ENCODE measurements at places on chromosomes 1 and 21.

- no peak for DNase-seq
Measured at GRCh38 chr1:70420320-70420719, 9.3 kb downstream of the CTH start.

- DNase-seq, result no peak
Measured at GRCh38 chr1:34833711-34834110, 25.8 kb downstream of the SMIM12 start.

DNA sequence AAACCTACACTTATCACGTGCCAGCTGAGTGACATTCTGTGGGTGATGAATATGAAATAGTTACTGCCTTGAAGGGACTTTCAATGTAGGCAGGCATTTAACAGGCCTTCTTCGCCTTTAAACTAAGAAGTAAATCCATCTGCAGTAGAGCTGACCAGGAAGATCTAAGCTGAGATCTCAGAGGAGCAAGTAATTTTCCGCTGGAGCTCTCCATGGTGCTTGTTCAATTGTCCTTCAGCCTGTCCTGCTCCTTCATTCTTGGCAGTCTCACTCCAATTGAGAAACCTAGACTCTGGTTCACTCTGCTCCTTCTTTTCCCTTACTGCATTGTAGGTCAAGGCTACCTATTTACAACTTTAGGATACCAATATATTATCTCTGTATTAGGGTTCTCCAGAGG lies 183.5 kb downstream of the HMCN1 start:
- no peak for DNase-seq

GRCh38 chr1:199290186-199290585 lies 651.3 kb downstream of the PTPRC start:
- no peak for DNase-seq

- DNase-seq, result no peak
Measured at GRCh38 chr1:220786337-220787068, at the start of gene MTARC1. TSS of gene MTARC1 (plus strand) at chr1:220786913. CDS start at chr1:220786945, 32 bp downstream.

DNA sequence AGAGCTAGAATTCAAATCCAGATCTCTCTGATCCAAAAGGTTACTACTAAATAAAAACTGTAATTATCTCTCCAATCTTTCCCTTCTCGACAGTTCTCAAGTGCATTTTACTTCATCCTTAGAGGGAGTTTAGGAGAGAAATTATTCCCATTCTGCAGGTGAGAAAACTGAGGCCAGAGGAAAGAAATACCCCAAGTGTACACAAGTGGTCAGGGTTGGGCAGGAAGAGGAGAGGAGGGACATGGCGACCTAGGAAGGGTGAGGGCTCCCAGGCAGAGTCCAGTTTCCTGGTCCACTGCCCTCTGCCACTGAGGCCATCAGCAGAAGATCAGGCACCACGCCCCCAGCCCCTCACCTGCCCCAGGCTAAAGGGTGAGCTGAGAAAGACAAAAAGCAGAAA lies 127.1 kb upstream of the RUNX3 start:
- DNase-seq, result no peak

DNA sequence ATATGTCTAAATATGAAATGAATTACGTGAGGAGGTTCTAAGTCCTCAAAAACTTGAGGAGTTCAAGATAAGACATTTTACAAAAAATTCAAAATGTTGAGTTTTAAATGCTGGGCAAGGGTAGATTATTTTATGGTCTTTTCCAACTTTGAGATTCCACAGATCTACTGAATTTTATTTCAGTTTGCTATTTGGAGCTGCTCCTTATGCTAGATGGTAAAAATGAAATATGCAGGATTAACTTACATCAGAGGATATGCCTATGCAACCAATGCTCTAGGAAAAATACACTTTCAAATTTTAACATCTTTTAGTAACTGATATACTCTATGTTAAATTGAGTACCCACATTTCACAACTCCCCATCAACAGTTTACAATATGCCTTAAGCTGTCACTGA lies 83.1 kb downstream of the SCMH1 start:
- DNase-seq, result no peak

GRCh38 chr1:216310776-216311175 lies 112.5 kb downstream of the USH2A start:
- DNase-seq, result no peak

- DNase-seq, result no peak
Measured at GRCh38 chr1:106613861-106614260, 442.6 kb upstream of the PRMT6 start.

DNA sequence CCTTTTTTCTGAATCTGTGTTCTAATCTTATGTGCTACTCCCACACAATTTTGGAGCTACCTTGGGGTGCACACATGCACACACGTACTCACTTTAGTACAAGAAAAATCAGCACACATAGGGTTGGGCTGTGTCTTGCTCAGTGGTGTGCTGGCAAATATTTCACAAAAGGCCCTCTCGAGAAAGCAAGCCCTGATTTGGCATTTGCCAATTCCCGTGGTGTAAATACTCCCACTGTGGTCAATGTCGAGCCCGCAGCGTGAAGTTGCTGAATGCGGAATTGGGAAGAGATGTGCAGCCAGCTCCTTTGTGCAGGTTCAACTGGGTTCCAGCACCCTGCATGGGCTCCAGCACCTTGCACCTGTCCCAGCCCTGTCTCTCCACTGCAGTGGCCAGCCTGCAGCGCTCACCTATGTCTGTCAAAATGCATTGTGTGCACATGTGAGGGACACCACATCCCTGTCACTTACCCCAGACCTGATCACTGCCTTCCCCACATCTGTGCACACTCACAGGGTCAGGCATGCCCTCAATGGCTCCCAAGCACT lies 78.4 kb upstream of the WNT4 start:
- DNase-seq, result no peak

DNA sequence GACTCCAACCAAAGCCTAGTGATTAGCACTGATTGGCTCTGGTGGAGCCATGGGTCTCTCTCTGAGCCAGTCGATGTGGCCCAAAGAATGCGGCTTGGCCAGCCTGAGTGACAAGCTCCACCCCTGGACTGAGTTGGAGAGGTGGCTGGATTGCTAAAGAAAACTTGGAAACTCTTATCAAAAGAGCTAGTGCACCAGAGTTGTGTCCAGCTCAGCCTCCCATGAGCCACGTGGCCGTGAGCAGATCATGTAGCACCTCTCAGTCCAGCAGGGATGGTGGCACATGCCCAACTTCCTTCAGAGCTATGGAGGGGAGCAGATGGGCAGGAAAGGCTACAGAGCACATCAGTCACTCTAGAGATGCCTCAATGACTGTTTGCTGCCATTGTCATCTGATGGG lies 142.8 kb upstream of the VAMP3 start:
- DNase-seq, result no peak

- no peak for DNase-seq
Measured at GRCh38 chr1:82386365-82387011, 585.8 kb downstream of the ADGRL2 start.

GRCh38 chr1:162091681-162092524 lies 22.4 kb downstream of the NOS1AP start:
- DNase-seq, result no peak

- DNase-seq, result no peak
Measured at GRCh38 chr1:159040206-159040605, 30.5 kb downstream of the IFI16 start.

DNA sequence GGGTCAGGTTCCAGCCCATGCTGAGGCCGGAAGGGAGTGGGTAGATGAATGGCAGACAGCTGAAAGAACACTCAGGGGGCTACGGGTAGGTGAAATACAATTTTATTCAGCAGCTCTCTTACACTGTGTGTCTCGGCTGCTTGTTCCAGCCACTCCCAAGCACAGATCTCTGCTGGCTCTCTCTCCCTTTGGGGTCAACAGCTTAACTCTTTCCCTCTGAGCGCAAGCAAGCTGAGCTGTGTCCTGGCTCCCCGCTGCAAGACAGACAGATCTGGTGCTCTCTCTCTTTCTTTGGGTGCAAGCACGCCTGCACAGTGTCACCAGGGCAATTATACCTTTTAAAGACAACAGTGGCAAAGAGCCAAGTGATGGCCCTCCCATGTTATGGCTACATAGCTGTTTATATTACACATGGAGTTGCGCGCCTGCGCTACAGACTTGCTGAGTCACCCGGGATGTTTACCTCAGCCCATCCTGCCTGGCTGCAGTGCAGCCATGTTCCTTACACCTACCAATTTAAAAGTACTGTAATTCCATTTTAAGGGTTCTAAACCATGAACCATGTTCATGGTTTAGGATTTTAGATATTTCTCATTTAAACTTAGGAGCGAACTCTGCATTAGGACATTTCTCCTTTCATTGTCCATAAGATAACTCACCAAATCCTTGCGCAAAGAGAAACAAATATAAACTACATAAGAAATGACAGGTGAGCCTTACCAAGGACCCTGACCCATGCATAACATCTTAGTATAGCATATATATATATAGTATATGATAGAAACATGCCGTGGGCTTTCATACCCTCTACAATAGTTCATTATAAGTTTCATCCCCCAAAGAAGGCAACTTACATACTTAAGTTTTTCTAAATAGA lies 396.5 kb downstream of the SMYD3 start:
- DNase-seq, result no peak

DNA sequence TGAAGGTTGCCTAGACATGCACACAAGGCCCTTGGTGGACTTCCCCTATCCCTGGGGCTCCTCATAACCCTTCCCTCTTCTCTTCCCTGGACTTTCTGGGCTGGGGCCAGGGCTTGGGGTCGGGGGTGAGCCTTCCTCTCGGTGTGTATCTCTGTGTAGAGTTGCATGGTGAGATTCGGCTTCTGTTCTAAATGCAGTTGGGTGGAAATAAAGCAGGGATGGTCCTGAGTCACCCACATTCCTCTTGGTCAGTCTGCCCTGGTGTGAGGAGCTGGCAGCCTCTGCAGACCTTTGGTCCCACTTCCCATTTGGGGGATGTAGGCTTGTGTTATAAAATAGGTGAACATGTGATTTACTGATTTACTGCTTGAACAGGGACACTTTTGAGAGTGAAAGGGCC lies 38.0 kb downstream of the ADARB1 start:
- DNase-seq, result no peak

- no peak for DNase-seq
Measured at GRCh38 chr21:14657241-14658008, 111.3 kb upstream of the SAMSN1 start.

GRCh38 chr1:223707256-223708000 lies 4.9 kb upstream of the CAPN2 start:
- DNase-seq, result peak; percentile 73

GRCh38 chr1:233654658-233655280 lies 40.9 kb downstream of the KCNK1 start:
- no peak for DNase-seq

- no peak for DNase-seq
Measured at GRCh38 chr1:31581821-31582810, 5.8 kb downstream of the TINAGL1 start.

DNA sequence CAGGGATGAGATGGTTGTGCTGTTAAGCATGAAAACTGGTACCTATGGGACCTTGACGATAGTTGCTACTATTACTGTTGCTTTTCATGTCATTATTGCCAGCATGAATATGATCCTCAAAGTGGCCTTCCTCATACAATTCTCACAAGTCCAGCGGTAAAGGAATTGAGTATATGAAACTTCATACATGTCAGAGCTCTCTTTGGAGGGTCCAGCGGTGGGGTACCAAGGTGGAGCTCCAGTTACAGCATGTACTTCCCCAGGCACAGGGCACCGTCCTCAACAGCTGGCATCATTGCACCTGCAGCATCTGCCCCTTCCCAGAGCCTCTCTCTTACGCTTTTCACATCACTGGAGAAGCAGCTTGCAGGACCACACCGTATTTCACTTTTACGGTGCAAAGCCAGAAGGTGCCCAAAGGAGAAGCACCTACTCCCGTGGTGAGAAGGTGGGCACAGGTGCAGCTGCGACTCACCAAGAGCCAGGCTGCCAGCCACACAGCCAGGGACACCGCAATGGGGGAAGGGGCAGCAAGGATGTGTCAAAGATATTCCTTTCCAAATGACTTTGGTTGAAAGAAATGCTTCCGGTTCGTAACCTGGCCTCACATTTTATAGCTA lies 166.4 kb upstream of the IRF2BP2 start:
- no peak for DNase-seq

DNA sequence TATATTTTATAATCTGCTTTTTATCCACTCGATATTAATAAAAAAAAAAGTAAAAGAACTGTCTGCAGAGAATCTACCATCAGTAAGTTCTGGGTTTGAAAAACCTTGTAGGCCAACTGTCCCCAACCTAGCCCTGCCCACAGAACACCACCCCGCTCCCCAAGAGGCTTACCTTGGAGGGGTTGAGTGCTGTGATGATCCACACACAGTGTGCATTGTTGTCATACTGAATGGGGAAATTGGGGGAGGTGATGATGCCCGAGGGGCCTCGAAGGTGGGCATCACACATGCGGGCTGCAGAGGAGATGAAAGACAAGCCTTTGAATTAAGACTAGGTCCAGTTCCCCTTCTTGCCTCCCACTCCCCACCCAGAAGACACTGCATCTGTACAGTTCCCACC lies 53.3 kb upstream of the HMGB4 start:
- no peak for DNase-seq

GRCh38 chr1:169785267-169785666 lies 9.4 kb downstream of the METTL18 start:
- no peak for DNase-seq

DNA sequence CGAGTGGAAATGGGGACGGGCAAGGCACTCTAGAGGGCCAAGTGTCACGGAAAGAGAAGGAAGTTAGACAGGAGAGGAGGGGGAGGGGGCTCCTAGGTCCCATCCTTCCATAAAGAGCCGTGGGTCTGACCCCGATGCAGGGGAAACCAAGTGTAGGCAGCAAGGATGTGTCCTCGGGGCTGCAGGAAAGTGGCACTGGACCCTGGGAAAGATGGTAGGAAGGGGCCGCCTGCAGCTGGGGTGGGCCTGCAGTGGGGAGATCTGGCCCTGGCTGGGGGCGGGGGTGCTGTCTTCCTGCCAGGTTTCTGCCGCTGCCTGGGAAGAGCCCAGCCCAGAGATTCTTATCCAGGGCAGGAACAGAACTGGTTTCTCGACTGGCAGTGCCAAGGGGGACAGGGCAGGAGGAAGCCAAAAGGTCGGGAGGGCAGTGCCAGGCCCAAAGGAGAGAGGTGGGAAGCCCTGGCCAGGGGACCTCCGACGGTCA lies 12.9 kb downstream of the CRABP2 start:
- no peak for DNase-seq

GRCh38 chr1:181166377-181167196 lies 78.1 kb downstream of the IER5 start:
- DNase-seq, result peak; percentile 81

DNA sequence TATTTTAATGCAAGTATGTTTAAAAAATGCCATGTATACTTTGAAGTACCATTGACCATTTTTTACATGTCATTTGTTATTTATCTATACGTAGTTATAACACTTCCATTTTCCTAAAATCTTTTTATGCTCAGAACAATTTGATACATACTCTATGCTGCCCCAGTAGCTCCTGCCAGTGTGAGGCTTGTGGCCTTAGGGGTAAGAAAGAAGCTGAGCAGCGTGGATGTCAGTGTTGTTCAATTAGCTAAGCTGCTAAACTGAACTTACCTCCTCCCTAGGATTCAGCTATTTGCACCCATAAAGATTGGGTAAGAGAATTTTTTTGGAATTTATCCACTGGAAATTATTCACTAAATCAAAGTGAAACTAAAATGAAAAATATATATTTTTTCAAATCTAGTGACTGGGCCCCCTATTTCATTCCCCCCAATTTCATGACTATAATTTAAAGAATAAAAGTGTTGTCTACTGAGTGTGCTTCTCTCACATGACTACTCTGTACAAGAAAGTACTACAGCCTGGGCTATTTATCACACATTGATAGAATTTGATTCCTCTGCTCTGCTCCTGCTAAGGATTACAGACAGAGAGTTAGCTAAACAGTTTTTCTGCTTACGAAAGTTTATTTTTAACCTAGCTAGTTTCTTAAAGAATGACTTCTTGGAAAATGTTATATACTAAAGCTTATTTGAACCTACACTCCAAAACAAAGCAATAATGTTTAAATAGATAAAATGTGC lies 1030.3 kb upstream of the ADGRL4 start:
- no peak for DNase-seq

Data from tibial nerve (tissue), 4 donors.